ENCODE measurements at places on chromosomes 12 and 14.

DNA sequence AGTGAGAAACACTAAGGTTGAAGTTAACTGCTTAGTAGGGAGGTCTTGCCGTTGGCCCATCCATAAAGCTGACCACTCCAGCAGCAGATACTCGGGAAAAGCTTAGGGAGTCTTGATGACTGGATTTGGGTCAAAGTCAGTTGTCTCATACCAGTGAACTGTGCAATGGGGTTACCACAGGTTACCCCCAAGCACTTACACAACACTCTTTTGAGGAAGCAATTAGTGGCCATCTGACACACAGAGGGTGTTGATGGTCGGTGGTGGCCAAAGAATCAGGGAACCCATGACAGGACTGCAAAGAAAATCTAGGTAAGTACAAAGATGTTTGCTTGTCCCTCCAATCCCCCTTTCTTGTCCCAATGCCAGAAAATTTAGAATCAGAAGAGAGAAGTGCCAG is 410.2 kb downstream of the APAF1 start:
- DNase-seq = no peak

DNA sequence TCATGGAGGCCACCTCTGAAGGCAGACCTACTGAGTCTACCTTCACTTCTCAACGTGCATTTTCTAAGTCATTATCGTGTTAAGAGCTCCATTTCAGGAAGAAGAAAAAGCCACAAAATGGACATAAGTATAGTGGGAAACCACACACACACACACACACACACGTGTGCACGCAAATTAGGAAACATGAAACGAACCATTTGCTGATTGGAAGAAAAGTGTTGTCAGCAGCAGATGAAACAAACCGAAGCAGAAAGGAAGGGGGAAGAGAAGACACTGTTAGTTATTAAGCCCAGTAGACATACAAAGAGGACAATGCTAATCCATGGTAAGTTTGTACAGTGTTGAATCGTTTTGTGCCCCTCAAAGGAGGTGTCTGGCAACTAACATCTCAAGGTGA is 9.9 kb upstream of the VPS33A start:
- DNase-seq = no peak

DNA sequence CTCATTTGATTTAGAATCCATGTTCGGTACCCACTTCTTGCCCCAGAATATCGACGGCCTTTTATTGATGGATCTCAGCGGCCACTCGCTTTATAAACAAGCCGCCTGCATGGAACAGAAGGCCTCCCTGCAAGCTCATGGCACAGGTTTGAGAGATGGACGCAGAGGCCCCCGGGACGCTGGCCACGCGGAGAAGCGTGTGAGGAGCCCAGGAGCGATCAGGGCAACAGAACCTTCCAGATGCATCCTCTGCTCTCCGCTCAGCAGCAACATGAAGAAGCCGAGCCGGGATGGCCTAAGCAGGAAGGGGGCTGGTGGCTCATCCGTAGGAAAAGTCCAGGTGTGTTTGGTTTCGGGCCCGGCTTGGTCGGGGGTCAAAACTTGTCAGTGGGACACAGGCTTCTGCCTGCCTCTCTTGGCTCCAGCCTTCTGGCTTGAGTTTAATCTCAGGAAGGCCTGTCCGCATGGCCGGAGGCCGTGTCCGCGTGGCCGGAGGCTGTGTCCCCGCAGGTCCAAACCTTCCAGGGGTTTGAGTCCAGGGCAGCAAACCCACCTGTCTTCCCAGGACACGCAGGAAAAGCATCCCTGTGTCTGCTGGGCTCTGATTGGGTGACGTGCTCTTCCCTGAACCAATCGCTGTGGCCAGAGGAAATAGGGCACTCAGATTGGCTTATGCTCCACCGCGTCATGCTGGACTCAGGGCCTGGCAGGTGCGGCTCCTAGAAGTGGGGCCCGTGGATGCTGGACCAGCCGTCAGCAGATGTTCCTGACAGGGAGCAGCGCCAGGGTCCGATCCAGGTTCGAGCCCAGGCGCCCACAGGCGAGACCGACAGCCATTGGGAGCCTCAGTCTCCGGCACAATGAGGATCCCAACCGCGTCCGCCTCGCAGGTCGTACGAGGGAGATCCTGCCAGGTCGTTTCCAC is 65.0 kb downstream of the GALNT9 start:
- DNase-seq = no peak

DNA sequence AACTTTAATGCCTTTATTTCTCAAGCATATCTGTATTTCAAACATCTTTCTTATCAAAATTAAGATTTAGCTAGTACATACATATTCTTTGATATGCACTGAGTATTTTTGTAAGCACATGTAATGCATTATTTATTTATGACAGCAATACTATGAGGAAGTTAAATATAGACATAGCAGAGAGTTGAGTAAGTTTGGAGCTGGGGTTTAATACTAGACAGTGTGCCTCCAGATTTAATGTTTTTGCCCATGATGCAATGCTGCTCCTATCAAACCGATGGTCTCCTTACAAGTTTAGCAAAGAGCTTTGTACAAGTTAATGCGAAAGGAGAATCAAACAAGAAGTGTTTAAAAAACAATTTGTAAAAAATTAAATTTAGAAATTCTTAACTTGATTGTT is 826.6 kb upstream of the MGAT4C start:
- peak; percentile 49 for DNase-seq

- no peak for DNase-seq
These were observed 50.1 kb downstream of the ZC3H14 start for GRCh38 chr14:88612981-88613380.

- DNase-seq = no peak
These were observed 37.4 kb upstream of the PSMA6 start for GRCh38 chr14:35254736-35255135.

DNA sequence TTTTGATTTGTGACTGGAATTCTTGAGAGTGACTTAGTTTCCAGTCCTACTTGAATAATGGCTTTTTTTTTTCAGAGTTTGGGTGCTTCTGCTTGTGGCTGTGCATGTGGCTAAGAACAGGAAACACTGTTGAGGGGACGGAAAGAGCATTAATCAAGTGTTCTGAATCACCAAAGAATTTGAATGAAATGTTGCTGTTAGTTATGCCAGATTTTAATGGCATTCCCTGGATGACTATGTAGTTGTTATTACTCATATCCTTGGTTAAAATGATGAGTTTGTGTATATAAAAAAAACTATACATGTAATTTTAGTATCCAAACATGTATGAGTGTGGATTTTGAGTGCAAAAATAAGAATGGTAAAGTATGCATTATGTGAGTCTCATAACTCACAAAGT is 347.9 kb downstream of the BCAT1 start:
- DNase-seq = peak; percentile 97

DNA sequence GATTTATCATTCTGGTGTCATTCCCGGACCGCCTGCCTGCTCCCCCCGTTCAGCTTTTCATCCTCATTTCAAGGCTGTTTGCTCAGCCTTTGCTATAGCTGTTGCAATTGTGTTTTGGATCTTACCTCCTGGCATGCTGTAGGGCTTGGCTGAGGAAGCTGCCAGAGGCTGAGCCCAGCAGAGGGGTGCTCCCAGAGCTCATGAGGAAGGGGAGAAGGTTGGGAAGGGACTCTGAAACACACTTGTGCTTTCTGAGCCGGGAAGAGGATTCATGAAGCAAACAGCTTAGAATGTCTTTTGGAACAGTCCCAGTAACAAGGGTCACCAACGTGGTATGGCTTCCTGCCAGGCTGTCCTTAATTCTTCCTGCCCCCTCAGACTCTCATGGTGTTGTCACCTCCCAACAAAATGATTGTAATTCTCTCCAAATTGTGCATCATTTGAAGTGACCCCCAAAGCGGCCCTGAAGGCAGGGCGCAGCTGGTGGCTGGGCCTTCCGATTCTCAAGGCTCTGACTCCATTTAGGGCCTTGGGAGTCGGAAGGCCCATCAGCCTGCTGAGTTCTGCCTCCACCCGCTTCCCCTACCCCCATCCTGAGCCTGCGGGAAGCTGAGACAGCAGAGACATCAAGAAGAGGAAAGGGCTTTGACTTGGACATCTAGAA is 111.9 kb upstream of the ARHGAP5 start:
- DNase-seq = no peak

GRCh38 chr12:42957136-42957535 is 367.6 kb upstream of the PRICKLE1 start:
- no peak for DNase-seq

DNA sequence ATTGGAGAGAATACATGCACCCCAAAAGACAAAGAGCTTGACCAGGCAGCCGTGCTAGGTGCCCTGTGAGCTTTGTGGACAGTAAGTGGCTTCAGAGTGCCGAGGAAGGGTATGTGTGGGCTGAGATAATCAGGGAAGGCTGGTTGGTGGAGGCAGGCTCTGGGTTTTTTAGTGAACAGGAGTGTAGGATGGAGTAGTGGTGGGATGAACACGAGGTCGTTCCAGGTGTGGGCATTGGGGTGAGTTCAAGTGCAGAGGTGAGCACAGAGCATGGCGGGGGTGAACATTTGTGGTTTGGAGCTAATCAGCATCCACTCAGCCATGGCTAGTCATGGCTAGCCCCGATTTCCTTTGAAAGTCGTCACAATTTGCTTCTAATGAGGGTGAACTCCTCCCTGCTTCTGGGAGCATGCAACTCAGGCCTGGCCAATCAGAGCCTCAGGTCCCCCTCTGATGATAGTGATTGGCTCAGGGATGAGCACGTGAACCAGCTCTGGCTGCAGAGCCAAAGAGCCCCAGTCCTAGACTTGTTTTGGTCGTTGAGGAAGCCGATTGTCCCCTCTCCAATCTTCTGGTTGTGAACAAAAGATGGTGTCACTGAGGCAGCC is 40.7 kb upstream of the TCL1B start:
- no peak for DNase-seq

GRCh38 chr14:31200702-31200990 is 6.9 kb downstream of the HECTD1 start:
- DNase-seq = no peak

DNA sequence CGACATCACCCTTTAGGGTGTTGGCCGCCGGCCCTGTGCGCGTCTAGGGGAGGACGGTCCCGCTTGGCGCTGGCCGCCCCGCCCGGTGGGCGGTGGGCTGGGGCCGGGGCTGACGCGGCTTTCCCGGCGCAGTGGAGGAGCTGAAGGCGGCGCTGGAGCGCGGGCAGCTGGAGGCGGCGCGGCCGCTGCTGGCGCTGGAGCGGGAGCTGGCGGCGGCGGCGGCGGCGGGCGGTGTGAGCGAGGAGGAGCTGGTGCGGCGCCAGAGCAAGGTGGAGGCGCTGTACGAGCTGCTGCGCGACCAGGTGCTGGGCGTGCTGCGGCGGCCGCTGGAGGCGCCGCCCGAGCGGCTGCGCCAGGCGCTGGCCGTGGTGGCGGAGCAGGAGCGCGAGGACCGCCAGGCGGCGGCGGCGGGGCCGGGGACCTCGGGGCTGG is 3.6 kb downstream of the TNFAIP2 start:
- DNase-seq = no peak

DNA sequence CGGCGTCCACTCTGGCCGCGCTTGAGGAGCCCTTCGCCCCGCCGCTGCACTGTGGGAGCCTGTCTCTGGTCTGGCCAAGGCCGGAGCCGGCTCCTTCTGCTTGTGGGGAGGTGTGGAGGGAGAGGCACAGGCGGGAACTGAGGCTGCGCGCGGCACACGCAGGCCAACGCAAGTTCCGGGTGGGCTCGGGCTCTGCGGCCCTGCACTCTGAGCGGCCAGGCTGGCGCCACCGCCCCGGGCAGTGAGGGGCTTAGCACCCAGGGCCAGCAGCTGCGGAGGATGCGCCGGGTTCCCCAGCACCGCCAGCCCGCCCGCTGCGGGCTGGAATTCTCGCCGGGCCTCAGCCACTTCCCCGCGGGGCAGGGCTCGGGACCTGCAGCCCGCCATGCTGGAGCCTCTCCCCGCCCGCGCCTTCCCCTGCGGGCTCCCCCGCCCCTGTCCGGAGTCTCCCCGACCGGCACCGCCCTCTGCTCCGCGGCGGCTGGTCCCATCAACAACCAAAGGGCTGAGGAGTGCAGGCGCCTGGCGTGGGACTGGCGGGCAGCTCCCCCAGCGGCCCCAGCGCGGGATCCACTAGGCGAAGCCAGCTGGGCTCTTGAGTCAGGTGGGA is 921.2 kb upstream of the FOXG1 start:
- no peak for DNase-seq

DNA sequence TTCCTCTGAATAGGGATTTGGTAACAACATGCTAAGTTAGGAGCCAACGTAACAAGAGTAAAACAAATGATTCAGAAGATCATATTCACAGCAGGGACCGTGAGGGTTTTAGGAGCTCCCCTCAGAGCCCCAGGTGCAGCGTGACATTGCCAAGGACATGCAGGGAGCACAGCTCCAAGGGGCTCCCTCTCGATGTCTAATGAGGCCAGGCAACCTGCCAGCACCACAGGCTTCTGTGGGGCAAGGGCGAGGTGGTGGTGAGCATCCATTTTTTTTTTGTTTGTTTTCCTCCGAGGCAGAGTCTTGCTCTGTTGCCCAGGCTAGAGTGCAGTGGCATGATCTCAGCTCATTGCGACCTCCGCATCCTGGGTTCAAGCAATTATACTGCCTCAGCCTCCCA is 95.1 kb upstream of the PTPRB start:
- DNase-seq = no peak

GRCh38 chr12:84601483-84601882 is 311.1 kb downstream of the SLC6A15 start:
- DNase-seq = no peak

DNA sequence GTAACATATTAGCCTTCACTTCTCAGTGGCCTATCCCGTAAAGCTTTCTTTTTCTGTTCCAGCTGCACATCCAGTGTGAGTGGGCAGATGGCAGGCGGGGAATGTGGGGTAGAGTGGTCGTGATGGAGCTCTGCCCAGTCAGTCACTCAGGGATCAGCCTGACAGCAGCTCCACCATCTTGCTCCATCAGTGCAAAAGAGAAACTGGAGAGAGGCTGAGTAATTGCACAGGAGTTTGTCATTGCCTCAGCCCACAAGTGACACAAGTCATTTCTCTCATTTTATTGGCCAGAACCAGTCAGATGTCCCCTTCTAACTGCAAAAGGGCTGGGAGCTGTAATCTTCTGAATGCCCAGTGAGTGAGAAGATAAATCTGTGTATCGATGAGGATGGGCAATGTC is 66.5 kb downstream of the ATP23 start:
- no peak for DNase-seq

DNA sequence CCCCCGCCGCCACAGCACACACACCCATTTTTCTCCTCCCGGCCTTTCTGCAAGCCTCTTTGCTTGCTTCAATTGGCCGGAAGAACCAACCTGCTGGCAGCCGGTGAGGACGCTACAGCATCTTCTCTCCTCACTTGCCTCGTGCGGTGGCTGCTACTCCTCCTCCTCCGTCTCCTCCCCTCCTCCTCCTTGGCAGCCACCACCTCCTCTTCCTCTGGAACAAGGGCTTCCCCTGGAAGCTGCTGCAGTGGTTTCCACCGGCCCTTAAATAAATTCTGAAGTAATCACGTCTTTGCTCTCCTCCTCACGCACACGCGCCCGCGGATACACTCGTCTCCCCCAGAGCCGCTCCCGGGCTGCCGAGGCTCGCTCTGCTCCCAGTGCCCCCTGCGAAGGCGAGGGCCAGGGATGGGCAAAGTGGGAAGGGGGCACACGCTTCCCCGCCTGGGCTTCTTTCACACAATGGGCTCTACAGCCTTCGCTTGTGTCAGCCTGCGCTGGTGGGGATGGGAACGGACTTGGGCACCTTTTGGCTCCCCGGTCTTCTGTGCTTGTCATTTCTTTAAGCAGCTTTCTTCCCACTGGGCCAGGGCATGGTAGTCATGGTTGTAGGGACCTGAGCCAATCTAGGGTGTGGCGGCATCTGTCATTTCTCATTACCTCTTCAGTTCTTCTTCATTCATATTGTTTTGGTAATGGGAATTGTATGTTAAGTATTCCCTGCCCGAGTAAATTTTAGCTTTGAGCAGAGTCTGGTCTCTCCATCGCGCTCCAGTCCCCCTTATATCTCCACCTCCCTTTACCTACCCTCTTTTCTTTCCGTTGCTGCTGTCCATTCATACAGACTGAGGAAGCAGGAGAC is at the start of gene PPFIA2:
Gene PPFIA2, minus strand, starts transcription at position 161 of the 862 bp plus-strand sequence.
- peak; percentile 45 for DNase-seq
